ENCODE measurements at places on chromosomes 3 and 15. TPM values are rescaled to one million over a fixed set of nuclear protein-coding genes. Genes with fewer than 3 reads are reported as not detected.

Gene DUOX1
- total RNA-seq, result 98.7 TPM

GRCh38 chr3:73031573-73032103 is 29.8 kb upstream of the EBLN2 start:
- DNase-seq, result no peak

DNA sequence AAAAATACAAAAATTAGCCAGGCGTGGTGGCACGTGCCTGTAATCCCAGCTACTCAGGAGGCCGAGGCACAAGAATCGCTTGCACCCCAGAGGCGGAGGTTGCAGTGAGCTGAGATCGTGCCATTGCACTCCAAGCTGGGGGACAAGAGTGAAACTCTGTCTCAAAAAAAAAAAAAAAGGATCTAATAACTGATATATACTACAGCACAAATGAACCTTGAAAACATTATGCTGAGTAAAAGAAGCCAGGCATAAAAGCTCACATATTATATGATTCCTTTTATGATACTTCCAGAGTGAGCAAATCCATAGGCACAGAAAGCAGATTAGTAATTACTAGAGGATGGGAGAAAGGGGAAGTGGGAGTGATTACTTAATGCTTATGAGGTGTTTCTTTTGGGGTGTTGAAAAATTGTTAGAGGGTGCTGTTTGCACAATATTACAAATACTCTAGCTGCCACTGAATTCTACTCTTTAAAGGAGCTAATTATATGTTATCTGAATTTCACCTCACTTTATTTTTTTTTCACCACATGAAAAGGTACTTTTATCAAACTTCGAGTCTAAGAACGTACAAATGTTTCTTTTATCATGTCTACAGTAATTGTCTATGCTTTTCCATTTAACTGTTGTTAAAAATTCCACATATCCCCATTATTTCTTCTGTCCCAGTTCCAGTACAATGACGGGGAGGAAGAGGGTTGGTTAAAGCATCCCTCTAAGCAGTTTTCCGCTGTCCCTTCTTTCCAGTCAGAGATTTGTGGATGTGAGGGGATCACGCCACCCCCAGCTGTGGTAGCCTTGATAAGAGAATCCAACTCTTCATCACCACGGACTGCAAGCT is 77.7 kb upstream of the FAM174B start:
- DNase-seq, result no peak

DNA sequence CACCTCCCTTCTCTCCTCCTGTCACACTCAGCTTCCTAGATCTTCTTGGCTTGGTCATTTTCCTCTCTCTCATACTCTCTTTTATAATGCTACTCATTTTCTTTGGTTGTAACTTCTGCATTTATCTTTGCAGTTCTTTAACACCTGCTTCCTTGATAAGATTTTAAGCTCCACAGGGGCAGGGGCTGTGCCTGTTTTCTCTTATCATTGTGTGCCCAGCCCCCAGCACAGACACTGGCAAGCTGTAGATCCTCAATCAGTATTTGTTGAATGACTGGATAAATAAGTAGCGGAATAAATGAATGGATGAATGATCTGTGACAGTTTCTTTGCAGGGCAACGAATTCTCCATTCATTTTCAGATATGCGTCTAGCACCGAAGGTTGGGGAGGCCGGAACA is 64.3 kb upstream of the MEX3B start:
- DNase-seq, result no peak

DNA sequence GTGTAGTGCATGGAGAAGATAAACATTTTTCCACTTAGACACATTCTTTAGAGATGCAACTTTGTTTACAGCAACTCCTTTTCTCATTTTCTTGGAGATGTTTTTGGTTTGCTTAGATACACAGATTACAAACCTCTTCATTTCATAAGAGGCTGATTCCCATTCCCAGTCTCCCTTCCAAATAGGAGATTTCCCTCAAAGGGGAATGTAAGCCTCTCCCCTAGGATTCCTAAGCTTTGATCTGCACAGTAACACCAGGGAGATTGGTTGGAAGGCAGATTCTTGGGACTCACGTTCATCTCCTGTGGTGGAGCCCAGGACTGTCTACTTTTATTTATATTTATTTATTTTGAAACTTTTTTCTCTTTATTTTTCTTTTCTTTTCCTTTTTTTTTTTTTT is 63.2 kb downstream of the MCTP2 start:
- no peak for DNase-seq

Gene ANKRD63
- total RNA-seq, result not detected

Gene SERPINI2
- not detected for total RNA-seq

Gene DCUN1D1
- 25.5 TPM for total RNA-seq

GRCh38 chr15:42427429-42428223 is 63.3 kb downstream of the ZNF106 start:
- no peak for DNase-seq

- DNase-seq, result no peak
Observed at GRCh38 chr3:37853691-37854413, 7.8 kb upstream of the CTDSPL start.

DNA sequence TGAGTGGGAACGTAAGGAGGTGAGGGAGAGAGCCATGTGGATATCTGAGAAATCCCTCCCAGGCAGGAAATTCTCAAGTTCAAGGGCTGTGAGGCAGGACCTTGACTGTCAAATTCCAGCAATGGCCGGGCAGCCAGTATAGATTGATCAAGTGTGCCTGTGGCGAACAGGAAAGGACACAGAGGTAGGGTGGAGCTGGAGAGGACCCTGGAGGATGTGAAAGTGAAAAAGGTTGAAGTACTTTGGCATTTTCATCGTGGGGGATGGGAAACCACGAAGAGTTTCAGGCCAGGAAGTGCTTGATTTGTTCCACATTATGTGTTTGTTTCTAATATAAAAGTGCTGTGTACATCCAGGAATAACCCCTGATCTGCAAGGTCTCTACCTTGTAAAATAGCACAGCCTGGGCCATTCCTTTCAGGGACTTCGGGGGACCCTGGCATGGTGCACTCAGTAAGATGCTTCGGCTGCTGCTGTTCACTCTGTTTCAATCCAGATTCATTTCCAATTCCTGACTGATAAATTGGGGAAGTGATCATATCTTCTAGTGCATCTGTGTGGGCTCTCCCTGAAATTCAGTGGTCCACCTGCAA is 156.6 kb downstream of the MCTP2 start:
- DNase-seq, result no peak

GRCh38 chr3:179927191-179927590 is 109.5 kb downstream of the PEX5L start:
- DNase-seq, result no peak

Gene KY
- total RNA-seq, result 3.7 TPM

Gene C3orf20
- total RNA-seq, result 0.49 TPM

- DNase-seq, result no peak
Observed at GRCh38 chr3:9088441-9089353, 125.4 kb upstream of the RAD18 start.

DNA sequence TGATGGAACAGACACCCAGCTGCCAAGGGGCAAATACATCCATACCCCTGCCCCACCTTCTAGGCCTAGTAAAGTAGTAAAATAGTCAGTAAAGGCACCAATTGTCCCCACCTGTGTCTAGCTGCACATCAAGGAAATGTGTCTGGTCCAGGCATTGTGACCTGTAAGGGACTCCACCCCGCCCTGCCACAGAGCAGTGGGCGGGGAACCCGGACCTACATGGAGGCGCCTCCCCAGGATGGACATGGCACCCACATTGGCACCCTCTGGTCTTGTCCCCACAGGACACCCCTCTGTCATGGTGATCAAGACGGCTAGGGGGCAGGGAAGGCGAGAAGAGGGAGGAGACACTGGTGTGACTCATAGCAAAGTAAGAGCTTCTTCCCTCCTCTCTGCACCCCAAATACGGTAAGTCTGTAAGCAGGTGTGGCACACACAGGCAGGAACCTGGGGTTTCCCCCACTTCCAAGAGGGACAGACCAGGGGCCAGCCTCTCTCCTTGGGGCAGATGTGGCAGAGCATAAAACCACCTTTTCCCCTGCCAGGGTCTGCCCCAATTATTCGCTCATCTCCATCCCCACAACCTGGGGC is 13.5 kb upstream of the LINGO1 start:
- DNase-seq, result no peak

GRCh38 chr15:48520376-48521155 is 124.9 kb downstream of the FBN1 start:
- DNase-seq, result no peak
